ENCODE measurements at places on chromosomes 4 and X. TPM values are rescaled to one million over a fixed set of nuclear protein-coding genes. Genes with fewer than 3 reads are reported as not detected.

GRCh38 chr4:48248559-48248953 lies 21.1 kb downstream of the TEC start:
- DNase-seq, result no peak

- no peak for DNase-seq
Measured at GRCh38 chr4:113675731-113676697, 85.5 kb downstream of the CAMK2D start.

DNA sequence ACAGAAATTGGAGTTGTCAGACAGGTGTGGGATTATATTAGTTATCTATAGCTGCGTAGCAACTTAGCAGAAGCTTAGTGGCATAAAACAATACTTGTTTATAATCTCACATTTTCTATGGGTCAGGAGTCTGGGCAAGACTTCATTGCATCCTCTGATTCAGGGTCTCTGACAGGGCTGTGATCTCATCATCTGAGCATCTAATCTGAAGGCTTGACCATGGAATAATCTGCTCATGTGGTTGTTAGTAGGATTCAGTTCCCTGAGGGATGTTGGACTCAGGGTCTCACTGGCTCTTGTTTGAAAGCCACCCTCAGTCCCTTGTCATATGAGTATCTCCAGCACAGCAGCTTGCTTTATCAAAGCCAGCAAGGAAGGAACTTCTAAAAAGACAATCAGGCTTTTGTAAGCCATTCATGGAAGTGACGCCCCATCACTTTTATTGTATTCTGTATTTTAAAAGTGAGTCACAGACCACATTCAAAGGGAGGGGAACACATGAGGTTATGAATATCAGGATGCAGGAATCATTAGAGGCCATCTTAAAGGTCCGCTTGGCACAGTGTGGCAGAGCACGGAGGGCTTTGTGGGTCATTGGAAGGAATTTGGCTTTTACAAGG lies 37.2 kb upstream of the FAM9B start:
- no peak for DNase-seq

GRCh38 chr4:123505095-123506010 lies 108.8 kb downstream of the SPRY1 start:
- peak; percentile 39 for DNase-seq

- no peak for DNase-seq
Measured at GRCh38 chr4:142886566-142886965, 40.5 kb upstream of the INPP4B start.

GRCh38 chrX:149513825-149514428 lies 8.8 kb upstream of the IDS start:
- DNase-seq, result no peak

GRCh38 chr4:88706574-88706973 lies 8.9 kb upstream of the NAP1L5 start:
- no peak for DNase-seq

- peak; percentile 32 for DNase-seq
Measured at GRCh38 chrX:130097507-130098209, 12.6 kb downstream of the ELF4 start.

GRCh38 chr4:169715826-169716225 lies 41.9 kb downstream of the HPF1 start:
- DNase-seq, result no peak

DNA sequence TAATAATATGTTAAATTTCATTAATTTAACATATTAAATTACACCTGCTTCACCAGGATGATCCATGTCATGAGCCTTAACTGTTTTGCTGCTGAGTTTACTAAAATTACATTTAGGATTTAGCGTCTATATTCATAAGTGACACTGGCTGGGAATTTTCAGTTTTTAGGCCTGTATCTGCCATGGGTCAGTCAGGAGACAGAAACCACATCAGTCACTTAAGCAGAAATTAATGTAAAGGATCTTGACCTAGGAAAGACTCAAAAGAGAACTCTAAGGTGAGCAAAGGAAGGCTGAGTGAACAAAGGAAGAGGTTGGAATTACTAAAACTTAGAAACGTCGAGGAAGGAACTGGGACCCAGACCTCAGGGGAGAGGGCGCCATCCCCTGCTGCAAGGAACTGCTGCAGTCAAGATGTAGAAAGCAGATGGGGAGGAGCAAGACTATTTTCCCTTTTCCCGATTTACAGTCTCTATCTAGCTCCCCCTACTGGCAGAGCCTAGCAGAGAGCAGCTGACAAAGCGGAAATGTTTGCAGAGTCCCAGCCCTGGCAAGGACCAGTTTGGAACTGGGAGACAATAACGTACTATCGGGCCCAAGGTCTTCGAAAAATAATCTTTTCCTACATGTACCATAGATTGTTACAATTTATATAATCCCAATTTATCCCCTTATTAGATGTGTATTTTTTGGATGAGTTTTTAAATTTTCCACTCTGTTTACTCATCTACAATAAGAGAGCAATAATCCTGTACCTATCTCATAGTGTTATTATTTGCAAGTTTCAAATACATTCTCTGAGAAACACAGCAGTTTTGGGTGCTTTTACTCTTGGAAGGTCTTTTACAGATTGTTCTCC lies 22.6 kb upstream of the RBBP7 start:
- DNase-seq, result peak; percentile 72

DNA sequence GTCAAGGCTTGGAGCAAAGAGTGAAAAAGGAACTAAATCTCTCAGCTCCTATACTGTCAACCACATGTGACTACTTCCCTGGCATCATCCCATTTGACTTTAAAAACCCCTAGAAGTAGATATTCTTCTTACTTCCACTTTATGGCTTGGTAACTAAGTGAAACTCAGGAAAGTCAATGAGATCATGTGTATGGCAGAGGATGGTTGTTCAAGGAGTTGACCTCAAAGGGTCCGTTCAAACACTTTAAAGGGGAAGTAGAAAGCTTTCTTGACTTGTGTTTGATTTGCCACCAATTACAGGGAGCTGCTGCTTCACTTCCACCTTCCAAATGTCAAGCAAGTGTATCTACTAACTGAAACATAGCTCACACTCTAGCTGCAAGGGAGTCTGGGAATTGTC lies 187.2 kb downstream of the RAB28 start:
- DNase-seq, result no peak

The PCGF3 gene
- 29.5 TPM for total RNA-seq

The ARHGAP10 gene
- total RNA-seq, result 6.1 TPM

The LINC00632 gene
- not detected for total RNA-seq

The FOXR2 gene
- not detected for total RNA-seq

The PAQR3 gene
- 14.1 TPM for total RNA-seq

All from Calu3 (cell line).